ENCODE measurements at places on chromosomes 16 and 17.

DNA sequence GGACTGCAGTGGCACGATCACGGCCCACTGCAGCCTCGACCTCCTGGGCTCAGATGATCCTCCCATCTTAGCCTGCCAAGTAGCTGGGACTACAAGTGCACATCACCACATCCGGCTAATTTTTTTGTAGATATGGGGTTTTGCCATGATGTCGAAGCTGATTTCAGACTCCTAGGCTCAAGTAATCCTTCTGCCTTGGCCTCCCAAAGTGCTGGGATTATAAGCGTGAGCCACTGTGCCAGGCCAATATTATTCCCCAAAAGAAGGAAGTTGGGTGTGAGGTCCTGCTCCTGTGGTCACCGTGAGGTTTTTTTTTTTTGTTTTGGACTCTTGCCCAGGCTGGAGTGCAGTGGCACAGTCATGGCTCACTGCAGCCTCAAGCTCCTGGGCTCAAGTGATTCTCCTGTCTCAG lies 1.5 kb downstream of the AMZ2 start:
- no peak for DNase-seq

DNA sequence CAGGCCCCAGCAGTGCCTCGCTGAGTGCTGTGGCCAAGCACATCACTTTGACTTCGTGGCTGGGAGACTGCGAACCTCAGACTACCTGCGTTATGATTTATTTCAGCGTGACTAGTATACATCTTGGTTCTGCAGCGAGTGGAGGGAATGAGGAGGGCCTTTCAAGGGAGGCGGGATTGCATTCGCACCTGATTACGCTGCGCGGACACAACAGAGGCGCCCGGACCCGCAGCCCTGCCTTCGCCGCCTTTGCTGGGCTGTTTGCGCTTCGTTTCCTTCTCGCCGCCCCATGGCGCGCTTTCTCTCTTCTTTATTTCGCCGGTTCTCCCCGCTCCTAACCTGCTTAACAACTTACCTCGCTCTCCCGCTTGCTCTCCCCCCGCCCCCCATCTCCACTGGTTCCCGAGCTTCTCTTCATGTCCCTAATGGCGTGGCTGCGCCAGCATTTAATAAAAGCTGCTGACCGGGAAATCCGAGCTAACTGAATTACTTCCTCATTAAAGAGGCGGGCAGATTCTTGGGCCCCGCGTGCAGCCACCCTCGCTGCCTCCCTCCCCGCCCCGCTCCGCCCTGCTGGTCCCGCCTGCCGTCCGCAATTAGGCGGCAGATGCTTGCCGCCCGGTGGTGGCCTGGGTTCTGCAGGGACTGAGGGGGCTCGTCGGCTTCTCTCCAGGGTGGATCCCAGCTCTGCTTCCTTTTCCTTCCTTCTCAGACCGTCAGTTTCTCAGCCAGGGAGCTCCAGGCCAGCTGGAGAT lies 257.6 kb upstream of the SDK2 start:
- DNase-seq: peak; percentile 22

GRCh38 chr17:47317119-47317518 lies 6.6 kb upstream of the EFCAB13 start:
- DNase-seq: no peak

DNA sequence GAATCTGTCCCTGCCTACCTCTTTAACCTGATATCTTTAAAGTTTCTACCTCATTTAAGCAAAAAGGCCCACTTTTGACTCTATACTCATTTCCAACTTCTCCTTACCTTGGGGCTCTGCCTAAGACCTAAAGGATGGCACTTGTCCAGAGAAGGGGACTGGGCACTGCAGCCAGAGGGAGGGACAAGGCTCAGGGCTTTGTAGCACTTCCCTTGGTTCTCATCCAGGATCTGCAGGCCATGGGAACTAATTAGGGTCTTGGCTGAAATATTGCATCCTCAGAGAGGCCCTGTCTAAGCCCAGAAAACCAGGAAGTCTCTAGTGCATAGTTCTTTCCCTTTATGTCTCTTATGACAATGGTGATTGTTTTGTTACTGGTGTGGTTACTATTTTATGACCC lies 37.3 kb downstream of the IRX5 start:
- DNase-seq: no peak

- no peak for DNase-seq
Measured at GRCh38 chr16:23365602-23366240, 63.6 kb downstream of the SCNN1B start.

DNA sequence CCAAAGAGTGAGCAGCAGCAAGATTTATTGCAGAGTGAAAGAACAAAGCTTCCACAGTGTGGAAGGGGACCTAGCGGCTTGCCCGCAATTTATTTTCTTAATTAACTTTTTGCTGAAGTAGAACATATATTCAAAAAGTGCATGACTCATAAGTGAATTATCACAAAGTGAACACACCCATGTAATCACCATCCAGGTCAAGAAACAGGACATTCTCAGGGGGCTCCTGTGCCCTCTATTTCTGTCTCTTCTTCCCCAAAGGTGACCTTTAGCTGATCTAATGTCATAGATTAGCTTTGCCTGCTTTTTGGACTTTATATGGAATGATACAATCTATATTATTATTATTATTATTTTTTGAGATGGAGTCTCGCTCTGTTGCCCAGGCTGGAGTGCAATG lies 19.9 kb downstream of the ERAL1 start:
- no peak for DNase-seq

DNA sequence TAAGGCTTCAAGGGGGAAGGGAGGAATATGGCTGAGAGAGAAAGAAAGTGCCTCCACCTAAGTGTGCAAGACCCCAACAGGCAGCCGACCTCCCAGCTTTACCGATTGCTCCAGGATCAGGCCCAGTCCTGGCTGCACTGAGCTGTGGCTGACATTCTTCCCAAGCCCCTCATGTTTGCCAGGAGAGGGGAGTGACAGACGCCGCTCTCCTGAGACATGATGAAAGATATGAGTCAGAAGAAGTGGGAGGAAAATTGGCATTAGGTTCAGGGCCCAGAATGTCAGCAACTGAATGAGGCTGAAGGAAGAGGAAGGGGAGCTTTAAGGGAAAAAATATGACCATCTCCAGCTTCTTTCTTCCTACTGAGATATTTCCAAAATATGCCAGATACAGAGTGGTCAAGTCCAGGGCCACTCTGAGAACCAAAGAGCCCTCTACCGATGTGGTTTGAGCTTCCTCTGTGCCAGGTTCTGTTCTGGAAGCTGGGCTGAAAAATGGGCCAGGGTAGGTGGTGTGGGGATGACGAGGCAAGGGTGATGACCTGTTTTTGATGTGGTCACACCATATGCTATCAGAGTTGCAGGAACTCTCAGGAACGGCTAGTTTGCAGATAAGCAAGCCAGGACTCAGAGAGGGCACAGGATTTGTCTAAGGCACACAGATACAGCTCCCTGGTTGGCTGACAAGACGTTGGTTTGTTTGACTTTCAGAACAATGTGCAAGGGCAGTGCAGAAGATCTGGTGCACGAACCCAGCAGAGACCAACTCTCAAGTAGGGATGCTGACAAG lies 176.7 kb downstream of the SOX9 start:
- no peak for DNase-seq

GRCh38 chr17:77146882-77147281 lies 6.1 kb downstream of the SEC14L1 start:
- DNase-seq: no peak

DNA sequence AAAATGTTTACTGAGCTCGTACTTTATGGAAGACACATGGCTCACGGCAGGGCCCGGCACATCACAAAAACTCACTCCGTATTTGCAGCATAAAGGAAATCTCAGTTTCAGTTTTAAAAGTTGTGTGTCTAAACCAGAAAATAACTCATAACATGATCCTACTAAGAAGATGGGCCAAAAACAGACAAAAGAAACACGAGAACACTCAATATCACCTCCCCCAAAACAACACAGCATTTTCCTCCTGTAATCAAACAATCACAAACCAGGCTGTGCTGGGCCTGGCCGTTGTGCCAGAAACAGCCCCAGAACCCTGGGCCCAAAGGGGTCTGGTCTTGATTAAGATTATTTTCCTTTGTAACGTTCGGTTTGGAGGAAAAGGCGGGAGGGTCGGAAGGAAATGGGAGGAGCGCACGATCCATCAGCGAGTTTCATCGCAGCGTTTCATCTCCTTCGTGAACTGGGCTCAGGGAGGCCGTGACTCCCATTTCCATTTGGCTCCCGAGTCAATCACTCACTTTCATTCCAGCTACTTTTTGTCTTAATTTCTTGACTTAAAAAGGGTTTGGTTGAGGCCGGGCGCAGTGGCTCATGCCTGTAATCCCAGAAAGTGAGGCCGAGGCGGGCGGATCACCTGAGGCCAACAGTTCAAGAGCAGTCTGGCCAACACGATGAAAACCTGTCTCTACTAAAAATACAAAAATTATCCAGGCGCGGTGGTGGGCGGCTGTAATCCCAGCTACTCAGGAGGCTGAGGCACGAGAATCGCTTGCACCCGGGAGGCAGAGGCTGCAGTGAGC lies 61.4 kb downstream of the NXN start:
- DNase-seq: no peak

GRCh38 chr17:82710499-82711232 lies 5.8 kb upstream of the FN3KRP start:
- DNase-seq: no peak

DNA sequence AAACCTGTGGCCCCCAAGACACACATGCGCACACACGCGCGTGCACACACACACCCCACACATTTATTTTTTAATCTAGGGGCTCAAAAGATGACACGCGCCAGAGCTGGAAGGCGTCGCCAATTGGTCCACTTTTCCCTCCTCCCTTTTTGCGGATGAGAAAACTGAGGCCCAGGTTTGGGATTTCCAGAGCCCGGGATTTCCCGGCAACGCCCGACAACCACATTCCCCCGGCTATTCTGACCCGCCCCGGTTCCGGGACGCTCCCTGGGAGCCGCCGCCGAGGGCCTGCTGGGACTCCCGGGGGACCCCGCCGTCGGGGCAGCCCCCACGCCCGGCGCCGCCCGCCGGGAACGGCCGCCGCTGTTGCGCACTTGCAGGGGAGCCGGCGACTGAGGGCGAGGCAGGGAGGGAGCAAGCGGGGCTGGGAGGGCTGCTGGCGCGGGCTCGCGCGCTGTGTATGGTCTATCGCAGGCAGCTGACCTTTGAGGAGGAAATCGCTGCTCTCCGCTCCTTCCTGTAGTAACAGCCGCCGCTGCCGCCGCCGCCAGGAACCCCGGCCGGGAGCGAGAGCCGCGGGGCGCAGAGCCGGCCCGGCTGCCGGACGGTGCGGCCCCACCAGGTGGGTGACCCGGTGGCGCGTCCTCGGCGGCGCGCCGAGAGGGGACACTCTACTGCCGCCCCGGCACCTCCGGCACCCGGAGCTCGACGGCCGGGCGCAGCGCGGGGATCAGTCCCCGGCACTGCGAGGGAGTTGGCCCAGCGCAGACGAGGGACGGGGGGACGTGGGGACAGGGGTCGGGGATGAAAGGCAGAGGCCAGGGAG lies at the start of gene STAT5A:
STAT5A (plus strand) TSS at position 522 of the 826 bp plus-strand sequence. CDS start 914 bp downstream, outside the sequence.
- peak; percentile 79 for DNase-seq

GRCh38 chr17:62075308-62075815 lies 10.3 kb upstream of the MED13 start:
- no peak for DNase-seq

GRCh38 chr16:55386534-55387296 lies 62.7 kb downstream of the IRX6 start:
- DNase-seq: no peak

DNA sequence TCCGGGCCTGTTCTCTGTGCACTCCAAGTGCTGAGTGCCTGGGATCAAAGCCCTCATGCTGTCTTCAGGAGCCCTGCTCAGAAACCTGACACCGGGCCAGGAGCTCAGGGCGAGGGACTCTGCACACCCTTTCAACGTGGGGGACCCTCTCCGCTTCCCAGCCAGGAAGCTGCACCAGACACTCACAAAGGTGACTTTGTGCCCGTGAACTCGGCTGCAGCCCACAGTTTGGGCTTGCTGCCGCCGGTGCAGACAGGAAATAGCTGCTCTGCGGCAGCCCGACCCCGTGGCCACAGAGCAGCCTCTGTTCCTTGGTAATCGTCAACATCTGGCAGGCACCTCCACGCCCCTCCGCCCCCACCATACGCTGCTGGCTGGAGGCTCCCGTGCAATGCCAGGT lies 93.4 kb upstream of the METRNL start:
- peak; percentile 68 for DNase-seq

GRCh38 chr16:23384878-23385277 lies 68.1 kb downstream of the COG7 start:
- no peak for DNase-seq

GRCh38 chr17:44367231-44367979 lies 3.8 kb upstream of the FAM171A2 start:
- no peak for DNase-seq

DNA sequence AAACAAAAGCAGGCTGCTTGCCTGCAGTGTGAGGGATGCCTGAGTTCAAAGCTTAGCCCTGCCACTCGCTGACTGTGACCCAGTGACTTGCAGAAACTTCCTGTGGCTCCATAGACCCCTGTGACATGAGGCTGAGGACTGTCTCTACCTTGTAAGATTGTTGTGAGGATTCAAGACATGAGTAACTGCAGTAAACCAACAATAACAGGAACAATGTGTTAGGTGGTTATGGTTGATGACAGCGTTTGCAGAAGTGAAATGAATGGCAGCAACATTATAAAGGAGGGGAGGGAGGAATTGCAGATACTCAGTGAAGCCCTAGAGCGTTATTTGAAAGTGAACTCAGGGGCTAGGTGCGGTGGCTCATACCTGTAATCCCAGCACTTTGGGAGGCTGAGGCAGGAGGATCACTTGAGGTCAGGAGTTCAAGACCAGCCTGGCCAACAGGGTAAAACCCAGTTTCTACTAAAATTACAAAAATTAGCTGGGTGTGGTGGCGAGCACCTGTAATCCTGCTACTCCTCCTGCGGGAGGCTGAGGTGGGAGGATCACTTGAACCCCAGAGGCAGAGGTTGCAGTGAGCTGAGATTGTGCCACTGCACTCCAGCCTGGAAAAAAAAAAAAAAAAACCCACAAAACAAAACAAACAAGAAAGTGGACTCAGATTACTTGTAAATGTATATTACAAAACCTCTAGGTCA lies 33.5 kb upstream of the EMP2 start:
- no peak for DNase-seq

DNA sequence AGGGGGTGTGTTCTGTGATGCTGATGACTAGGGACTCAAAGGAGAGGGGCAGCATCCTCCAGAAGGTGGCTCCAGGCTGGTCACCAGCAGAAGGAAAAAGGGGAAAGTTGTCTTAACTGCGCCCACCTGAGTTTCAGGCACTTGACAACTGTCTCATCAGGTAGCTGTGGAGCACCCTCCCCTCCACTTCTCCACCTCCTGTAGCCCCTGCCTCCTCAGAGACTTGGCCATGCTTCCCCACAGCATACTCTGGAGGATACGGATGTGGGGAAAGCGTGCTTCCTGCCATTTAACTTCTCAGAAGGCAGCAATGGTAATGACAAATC lies 17.9 kb downstream of the CFAP20 start:
- DNase-seq: no peak
